ENCODE measurements at places on chromosomes 3 and 15. TPM values are rescaled to one million over a fixed set of nuclear protein-coding genes. Genes with fewer than 3 reads are reported as not detected.

DNA sequence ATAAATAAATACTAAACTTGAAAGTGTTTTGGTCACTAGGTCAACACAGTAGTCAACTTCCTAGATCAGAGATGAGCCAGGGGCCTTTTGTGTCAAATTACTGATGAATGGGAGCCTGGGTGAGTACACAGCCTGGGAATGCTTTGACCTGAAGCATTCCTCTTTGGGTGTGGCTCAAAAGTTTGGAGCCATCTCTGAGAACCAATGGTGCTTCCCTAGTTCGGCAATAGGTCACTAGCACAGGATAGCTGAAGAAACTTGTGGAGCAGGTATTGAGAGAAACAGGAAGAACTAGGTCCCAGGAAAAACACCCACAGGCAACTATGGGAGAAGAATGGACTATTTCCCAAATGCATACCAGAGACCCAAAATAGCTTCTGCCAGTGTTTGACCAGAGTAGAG, 56.6 kb upstream of the PLXND1 start:
- no peak for DNase-seq

DNA sequence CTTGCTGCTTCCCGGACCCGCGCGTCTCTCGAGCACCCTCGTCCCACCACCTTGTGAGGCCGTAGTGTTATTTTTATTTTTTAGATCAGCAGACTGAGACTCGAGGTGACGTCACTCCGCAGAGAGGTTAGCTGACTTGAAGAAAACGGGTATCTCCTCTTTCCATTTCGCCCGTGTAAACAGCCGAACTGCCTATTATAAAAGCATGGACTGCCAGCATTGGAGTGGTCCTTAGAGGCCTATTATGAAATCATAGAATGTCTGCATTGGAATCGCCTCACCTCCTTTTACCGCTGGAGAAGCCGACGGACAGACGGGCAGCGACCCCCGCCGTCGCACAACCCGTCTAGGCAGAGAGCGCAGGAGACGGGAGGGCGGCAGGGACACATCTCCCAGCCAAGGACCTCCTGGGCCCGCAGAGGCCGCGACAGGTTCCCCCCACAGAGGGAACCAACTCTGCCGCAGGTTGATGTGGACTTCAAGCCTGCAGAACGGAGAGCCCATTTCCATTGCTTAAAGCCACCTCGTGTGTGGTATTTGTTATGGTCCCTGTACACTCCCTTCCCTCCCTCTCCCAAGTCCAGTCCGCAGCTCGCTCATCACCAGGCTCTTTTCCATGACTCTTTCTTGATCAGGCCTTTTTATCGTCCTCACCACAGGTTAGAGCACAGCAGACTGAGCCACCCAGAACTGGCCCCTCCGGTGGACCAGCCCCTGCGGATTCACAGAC, 540 bp upstream of the PPP1R2 start:
- DNase-seq: no peak

DNA sequence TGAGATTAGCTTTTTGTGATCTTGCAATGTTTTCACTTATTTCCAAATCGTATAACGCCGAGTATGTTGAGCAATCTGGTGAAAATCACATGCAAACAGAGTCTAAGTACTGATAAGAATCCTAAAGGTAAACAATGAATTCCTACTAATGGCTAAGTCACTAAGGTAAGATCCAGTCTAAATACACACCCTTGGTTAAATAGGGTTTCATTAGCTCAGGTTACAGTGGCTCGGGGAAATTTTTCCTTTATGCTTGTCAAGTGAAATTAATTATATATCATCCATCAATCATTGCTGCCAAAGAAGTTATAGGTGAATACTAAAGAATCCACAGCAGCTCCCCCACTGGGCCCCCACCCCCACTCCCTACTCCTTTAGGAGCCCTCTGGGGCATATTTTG, 139.3 kb downstream of the SOX2 start:
- no peak for DNase-seq

The ANKDD1A gene
- 1.2 TPM for total RNA-seq

DNA sequence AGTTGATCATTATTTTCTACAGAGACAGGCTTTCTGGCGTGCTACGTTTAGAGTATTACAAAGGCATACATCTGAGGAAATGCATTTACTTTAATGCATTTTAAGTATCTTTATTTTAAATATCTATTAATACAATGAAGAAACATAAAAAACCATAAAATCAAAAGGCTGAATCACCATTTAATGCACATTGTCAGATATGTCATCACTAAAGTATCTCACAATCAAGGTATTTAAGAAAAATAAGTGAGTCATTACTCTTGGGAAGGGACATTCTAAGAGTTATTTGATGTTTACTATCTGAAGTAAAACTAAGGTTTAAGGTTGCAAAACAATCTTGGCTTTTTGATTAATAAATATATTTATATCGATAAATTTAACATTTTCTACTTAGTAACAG, 102.2 kb downstream of the CTNNB1 start:
- DNase-seq: no peak

- no peak for DNase-seq
These were observed 166.6 kb downstream of the SATB1 start for GRCh38 chr3:18258492-18258891.

DNA sequence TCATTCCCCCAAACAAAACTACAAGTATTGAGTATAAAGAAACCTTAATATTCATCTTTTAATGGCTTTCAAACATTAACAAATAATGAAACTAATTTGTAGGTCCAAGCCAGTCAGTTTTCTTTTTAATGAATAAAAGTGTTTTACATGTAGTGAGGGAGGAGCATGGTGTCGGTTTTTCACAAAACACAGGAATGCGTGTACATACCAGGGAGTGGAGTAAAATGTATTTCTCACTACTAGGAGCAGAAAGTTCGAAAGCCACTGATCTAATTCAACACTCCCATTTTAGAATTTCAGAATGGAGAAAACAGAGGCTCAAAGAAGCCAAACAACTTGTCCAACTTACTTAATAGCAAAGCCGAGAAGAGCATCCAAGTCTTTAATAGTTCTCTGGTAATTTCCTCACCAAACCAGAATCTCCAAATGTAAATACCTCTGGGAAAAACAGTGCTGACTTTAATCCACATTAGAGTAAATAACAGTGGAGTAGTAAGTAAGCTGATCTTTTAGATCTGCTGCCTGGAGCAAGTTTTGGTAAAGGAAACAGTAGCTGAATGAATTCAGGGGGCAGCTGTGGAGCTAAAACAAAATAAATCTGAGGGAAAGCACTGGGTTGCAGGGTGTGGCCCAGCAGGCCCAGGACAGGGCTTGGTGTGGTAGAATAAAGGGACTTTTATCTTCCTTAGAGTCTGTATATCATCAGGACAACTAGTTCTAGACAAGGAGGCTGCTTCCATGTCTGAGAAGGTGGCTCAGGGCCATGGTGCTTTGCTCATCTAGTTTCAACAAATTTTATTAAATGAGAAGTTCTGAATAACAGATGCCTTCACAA, 7.9 kb downstream of the ANP32A start:
- DNase-seq: no peak

- DNase-seq: no peak
These were observed 61.9 kb downstream of the CLDN1 start for GRCh38 chr3:190260301-190260700.
